ENCODE measurements at places on chromosomes 7 and 10. TPM values are rescaled to one million over a fixed set of nuclear protein-coding genes. Genes with fewer than 3 reads are reported as not detected.

Gene CRYGN
- total RNA-seq, result not detected

Gene FGFBP3
- 1.2 TPM for total RNA-seq

Gene LRRC61
- 45.4 TPM for total RNA-seq

Gene NPY4R
- not detected for total RNA-seq

Gene GIMAP8
- total RNA-seq, result not detected

Gene JCAD
- total RNA-seq, result 7.3 TPM

Gene SNX8
- total RNA-seq, result 9.0 TPM

Gene ASZ1
- total RNA-seq, result not detected

Gene MLXIPL
- total RNA-seq, result not detected

Gene GALNT17
- total RNA-seq, result 0.12 TPM

Gene CNTNAP2
- total RNA-seq, result 2.7 TPM

Gene OR2A1
- not detected for total RNA-seq

Gene CDNF
- total RNA-seq, result 0.29 TPM

Gene THSD7A
- total RNA-seq, result 2.0 TPM

Gene SEMA3E
- 0.35 TPM for total RNA-seq

Gene ZMIZ1
- total RNA-seq, result 21.4 TPM

GRCh38 chr7:49396229-49396628 is 377.2 kb upstream of the VWC2 start:
- peak; percentile 22 for DNase-seq

GRCh38 chr7:151677581-151678226 is 158.0 kb upstream of the RHEB start:
- no peak for DNase-seq

DNA sequence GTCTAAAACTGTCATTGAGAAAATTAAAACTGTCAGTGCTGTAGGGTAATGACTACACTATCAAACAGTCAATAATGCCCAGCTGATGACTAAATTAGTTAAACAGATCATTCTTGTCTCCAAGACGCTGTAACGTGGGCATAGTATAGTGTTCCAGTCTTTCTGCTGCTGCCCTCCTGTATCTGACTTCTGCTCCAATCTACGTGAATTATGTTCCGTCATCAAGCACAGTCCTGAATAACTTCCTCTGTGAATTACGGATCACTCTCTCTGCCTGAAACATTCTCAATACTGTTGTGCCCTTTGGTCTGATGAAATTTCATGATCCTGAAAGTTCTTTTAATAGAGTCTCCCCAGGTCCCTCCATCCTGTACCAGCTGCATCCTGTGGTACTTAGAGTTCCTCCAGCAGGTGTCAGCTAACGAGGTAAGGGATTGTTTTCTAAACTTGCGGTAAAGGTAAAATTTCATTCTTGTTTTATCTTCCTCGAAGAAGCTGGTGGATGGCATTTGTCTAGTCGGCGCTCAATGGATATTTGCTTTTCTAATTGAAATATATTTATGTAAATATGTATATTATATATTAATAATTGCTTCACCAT is 393.5 kb upstream of the ADARB2 start:
- no peak for DNase-seq

- DNase-seq, result no peak
Measured at GRCh38 chr7:44461387-44461786, 29.1 kb downstream of the NUDCD3 start.

DNA sequence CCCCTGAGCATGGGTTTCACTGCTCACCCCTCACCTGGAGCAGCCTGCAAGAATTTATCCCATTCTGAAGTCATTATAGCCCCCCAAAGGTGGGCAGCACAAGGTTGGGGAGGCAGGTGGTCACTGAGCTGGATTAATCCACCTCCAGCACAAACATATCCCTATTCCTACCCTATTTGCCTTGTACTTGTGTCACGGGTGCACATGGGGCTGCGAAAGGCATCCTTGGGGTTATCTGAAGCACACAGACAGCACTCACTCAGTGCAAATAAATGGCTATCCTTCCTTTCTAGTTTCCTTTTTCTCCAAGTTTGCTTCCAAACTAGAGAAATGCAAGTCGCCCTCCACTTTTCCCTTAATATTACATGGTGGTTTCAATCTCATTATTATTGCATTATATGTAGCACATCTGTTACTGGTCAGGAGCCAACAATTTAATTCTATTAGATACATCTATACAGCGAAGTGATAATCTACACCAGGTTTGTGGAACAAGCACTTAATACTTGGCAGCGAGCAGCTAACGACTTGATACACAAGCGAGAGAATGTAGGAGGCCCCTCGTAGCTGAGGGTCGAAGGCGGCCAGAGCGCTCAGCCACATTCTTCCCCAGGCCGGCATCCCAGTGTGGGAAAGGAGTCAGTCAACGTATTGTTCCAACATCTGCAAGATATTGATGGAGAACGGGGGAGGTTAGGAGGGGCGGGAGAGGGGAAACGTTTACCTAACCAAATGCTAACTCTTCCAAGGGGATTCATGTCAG is 121.3 kb upstream of the HABP2 start:
- DNase-seq, result no peak

- no peak for DNase-seq
Measured at GRCh38 chr10:113665352-113665751, 1.5 kb upstream of the NRAP start.

DNA sequence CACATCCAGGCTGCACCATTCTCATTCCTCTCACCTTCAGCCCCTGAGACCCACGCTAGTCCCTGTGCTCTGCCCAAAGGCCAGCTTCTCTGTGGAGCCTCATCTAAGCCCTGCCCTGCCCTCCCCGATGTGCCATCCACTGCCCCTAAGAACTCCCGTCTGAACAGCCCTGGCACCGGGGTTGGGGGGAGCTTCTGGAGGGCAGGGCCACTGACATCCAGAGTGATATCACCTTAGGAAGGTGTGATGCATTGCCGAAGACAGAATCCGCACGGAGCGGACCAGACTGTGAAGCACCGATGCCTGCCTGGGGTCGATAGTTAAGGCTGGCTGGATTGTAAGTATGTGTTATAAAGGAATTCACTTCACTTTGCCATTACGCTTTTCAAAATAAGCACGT is 511.0 kb downstream of the PTPRN2 start:
- DNase-seq, result no peak

- peak; percentile 61 for DNase-seq
Measured at GRCh38 chr7:114081606-114082425, 163.0 kb upstream of the PPP1R3A start.

DNA sequence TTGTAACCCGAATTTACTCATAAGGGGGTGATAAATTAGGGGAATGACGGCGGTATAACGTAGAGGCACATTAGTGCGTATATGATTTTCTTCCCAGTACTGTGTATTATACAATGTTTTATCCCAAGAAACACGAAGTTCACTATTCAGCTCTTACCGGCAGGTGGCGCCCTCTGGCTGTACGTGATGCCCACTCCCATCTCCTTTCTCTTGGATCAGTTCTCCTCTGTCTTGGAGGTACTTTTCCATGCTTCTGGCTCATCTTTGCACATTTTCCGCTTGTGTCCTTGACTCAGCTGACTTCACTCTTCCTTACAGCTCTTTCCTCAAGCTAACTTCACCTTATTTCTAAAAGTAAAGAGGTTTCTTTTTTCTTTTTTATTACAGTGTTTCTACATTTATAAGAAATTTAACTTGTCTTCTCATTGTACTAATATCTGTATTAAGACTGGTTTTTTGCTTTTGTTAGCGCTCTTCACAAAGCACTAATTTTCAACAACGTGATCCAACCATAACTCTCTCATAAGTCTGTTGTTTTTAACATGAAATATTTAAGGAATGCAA is 21.3 kb downstream of the TMEM176B start:
- DNase-seq, result no peak

DNA sequence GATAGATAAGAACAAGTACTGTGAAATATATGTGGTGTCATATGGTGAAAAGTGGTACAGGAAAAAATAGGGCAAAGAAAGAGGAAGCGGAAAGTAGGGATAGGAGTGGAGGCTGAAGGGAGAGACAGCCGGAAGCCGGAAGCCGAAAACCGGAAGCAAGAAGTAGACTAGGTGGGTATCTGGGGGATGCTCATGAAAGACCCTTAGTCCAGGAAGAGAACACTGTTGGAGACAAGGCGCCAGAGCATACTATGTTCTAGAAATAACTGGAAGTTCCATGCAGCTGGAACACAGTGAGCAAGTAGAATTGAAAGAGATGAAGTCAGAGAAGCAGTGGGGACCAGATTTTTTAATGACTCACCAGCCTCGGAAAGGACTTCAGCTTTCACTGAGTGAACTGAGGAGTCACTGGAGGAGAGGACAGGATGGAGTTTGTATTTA is 22.5 kb downstream of the ST8SIA6 start:
- no peak for DNase-seq

DNA sequence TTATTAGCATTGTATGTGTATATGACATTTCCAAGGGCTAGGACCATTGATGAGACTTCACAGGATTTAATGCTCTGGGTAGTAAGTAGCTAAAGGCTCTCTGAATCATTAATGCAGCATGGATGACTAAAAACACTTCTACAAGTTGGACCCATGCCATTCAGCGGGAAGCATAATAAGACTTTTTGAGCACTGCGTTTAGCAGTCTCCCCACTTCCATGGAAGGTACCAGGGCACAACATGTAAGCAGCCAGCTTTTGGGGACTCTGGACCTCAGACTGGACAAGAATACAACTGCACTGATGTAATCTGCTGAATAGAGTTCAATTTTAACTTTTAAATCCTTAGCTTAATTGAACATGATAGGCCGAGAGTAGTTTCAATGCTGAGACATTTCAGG is 191.7 kb upstream of the IMMP2L start:
- DNase-seq, result no peak

GRCh38 chr10:69413221-69413865 is 3.4 kb downstream of the TACR2 start:
- no peak for DNase-seq

GRCh38 chr7:21128062-21128817 is 299.6 kb upstream of the SP4 start:
- DNase-seq, result no peak

- DNase-seq, result no peak
Measured at GRCh38 chr10:61166489-61166888, 222.5 kb upstream of the RHOBTB1 start.

DNA sequence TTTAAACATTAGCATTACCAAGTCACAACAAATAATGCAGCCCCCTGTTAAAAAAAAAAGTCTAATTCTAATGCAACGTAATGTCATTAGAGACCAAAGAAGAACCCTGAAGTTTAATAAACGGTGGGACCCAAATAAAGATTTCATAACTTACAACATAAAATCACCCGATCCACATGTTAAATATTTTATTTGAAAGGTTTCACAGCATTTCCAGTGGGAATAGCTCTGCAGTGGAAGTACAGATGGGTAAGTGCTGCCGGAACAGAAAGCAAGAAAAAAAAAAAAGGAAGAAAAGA is 320.6 kb upstream of the ZMIZ1 start:
- no peak for DNase-seq

- no peak for DNase-seq
Measured at GRCh38 chr7:101956130-101956529, 138.7 kb downstream of the CUX1 start.

DNA sequence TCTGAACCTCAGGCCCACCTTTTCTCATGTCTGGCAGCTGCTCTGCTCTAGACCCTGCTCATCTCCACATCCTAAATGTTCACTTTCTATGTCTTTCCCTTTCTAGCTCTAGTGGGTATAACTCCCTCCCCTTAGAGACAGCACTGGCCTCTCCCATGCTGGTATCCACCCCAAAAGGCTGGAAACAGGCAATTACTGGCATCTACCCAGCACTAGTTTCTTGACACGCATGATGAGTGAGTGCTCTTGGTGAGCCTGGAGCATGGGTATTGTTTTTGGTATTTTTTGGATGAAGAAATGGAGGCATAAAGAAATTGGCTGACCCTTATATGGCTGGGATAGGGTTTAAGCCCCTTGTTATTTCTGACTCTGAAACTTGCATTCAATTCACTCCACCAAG is 156.0 kb downstream of the EGFR start:
- DNase-seq, result no peak

DNA sequence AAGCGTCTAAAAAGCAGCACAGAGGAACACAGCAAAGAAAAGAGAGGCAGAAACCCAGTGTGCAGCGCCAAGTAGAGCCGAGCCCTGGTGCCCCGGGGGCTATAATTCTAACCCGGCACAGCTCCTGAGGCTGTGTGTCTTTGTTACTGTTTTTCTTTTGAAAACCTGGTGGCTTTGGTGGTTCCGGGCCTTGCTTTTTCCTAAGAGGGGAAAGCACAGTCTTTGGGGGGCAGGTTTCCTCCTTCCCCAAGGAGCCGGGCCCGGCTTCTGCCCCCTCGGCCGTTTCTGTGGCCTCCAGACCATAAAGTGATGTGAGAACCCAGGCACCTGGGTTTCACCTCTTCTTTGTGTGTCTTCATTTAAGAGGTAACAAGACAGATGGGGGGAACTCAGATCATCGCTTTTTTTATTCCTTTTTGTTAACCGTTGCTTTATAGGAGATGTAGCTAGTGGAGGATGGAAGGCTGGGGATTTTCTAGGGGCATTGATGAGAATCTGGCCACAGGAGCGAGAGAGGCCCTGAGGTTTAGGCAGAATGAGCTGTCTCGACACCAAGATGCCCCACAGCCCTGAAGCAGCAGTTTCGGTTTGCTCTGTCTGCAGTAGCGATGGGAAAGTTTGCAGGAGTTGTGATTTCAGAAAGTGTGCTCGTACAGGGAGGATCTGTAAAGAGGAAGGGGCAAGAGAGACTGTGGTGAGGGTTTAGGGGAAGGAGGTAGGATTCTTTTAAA is 367.8 kb upstream of the GALNT17 start:
- no peak for DNase-seq

DNA sequence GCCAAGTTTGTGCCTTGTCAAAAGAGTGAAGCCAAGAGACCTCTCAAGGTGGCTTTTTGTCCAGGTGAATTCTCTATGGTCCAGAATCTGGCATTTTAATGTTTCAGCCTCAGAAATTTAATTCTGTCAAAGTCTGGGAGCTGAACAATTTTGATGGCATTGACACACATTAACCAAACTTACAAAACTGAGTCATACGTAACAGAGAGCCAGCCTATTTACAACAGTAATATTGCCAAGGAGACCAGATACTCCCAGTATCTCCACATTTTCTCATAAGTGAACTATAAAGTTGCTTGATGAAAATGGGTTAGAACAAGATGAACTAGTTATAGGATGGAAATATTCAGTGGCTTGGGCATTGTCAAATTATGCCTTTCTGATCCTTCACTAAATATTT is 43.8 kb downstream of the PDE6C start:
- peak; percentile 6 for DNase-seq

DNA sequence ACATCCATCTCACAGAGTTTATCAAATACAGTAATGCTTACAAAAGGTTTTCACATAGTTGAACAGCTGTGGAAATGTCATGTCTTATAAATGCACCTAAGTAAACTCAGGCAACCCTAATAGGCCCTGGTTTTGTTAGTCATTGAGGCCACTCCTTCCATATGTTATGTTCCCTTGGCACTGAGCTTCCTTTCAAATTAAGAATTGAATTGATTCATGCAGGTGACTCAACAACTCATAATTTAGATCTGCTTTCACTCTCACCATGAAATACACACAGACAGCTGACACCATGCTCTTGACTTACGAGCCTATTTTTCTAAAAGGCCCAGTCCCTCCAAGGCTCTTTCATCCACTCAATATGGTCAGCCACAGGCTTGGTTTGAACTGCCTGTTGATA is 476.9 kb downstream of the KCNMA1 start:
- no peak for DNase-seq

GRCh38 chr10:99621454-99622251 is 1.4 kb upstream of the SLC25A28 start:
- no peak for DNase-seq

GRCh38 chr10:114485696-114486400 is 81.5 kb upstream of the AFAP1L2 start:
- DNase-seq, result no peak

GRCh38 chr7:105339404-105340323 is 49.1 kb downstream of the SRPK2 start:
- DNase-seq, result no peak

All from epithelial cell of proximal tubule (primary cell).